ENCODE measurements at places on chromosomes 2 and 18. TPM values are rescaled to one million over a fixed set of nuclear protein-coding genes. Genes with fewer than 3 reads are reported as not detected.

GRCh38 chr2:200661477-200661876, 75.7 kb downstream of the AOX1 start:
- no peak for DNase-seq

The KCNIP3 gene
- total RNA-seq = 1.6 TPM

DNA sequence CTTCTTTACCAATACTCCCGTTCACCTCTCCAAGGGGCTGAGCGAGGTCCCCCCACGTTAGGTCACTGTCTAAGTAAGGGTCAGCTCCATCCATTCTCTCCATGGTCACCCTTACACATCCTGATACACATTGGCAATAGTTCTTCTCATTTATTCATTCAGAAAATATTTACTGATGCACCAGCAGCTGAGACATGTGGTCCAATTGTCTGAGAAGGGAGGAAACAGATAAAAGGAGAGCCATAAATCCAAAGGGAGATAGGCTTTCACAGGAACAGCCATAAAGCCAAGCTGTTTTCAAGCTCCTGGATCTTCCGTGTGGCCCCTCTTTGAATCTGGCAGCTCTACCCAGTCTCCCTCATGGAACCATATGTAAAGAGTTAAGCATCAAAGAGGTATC, 121.2 kb downstream of the TXNL1 start:
- DNase-seq = no peak

DNA sequence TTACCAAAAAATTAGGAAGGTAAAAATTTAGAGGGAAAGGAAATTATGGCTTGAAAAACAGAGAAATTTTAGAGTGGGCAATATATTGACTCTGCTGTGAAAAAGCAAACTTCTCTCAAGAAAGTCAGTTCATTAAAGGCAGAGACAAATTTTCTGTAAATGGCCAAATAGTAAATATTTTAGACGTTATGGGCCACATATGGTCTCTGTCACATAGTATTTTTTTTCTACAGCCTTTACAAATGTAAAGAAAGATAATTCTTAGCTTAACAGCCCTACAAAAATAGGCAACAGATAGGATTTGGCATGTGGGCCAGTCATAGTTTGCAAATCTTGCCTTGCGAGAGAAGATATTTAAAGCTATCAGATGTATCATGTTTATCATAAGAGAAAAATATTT, 1750.4 kb downstream of the SUCLG1 start:
- DNase-seq = no peak

GRCh38 chr2:42925742-42926433, 133.5 kb upstream of the HAAO start:
- DNase-seq = peak; percentile 93

- DNase-seq = no peak
Observed at GRCh38 chr2:24024996-24025663, 15.2 kb downstream of the MFSD2B start.

DNA sequence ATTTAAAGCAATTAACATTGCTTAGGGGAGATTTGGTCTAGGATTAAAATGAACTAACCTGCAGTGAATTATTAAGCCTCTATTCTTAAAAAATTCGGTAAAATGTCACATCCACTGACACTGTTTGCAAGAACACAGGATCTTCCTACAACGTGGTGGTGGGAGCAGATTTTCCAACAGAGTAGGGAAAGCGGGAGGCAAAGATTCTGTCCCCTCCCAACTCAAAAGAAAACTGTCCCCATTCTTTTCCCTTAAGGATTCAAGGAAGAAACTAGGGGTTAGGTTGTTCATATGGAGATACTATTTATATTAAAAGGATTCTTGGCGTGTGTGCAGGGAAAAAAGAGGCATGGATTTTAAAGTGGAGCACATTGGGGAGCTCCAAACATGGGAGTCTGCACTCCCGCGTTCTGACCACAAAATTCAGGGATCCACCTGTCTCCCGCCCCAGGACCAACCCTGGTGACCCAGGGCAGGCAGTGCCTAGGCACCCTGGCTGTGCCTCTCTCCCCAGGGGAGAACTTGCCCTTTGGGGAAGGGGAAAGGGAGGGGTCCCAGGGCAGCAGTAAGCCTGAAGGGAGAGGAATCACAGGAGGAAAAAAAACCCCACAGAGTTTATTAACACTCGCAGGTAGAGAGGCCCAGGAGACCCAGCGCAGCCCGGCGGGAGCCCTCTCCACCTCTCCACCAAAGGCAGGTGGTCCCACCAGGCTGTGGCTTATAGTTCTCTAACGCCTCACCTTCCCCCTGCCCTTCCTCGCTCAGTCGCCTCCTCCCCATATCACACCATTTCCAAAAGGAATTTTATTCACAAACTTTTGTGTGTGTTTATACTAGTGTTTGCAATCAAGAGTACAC, 2.3 kb downstream of the PTGR3 start:
- DNase-seq = no peak

GRCh38 chr2:157866202-157866601, 9.9 kb downstream of the ACVR1 start:
- DNase-seq = no peak

- no peak for DNase-seq
Observed at GRCh38 chr2:57602733-57603132, 443.9 kb upstream of the VRK2 start.

The TFCP2L1 gene
- 0.30 TPM for total RNA-seq

DNA sequence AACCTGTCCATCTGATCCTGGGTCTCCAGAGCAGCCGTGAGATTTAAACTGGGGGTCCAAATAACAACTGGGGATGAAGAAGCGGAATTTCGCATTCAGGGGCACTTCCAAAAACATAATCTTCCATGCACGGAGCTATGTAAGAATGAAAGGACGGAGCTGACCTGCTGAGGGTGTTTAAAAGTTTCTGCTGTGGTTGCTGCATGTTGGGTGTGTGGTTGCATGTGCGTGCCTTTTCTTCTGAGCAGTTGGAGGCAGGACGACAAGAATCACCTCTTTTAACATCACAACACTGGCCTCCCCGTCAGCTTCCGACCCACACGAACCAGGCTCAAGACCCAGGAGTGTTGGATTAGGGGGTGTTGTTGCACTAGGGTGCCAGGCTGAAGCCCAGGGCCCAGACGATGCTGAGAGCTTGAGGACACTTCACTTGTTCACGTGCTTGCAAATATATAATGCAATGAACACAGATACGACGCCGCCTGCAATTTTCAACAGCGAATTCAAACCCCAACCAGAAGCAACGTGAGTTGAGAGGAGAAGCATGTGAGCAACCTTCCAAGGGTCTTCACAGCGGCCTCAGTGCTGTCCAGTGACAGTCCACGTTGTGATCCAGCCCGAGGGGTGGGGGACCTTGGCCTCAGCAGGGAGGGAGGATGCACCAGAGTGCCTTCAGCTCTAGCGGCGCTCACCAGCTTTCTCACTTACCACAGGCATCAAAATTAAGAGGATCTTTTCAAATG, 76.0 kb upstream of the SALL3 start:
- peak; percentile 21 for DNase-seq

DNA sequence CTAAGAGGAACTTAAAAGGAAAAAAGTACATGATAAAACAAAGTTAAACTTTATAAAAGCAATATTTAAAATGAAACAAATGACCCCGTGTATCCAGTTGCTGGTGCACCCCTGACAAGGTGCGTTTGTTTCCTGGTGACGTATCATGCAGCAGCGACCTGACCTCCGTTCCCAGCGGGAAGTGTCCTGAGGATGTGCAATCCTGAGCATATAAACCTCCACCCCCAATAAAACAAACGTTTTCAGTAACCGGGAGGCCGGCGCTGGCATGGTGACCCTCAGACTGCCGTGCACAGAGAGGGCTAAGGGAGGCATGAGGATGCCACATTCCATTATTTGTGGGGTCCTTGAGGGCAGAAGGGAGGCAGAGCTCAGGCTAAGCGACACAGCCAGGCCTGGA, 14.8 kb downstream of the SLC66A2 start:
- peak; percentile 90 for DNase-seq

The PMAIP1 gene
- 0.28 TPM for total RNA-seq

The ATP6V1B1 gene
- not detected for total RNA-seq

- DNase-seq = no peak
Observed at GRCh38 chr2:155633887-155634570, 698.5 kb downstream of the NR4A2 start.

DNA sequence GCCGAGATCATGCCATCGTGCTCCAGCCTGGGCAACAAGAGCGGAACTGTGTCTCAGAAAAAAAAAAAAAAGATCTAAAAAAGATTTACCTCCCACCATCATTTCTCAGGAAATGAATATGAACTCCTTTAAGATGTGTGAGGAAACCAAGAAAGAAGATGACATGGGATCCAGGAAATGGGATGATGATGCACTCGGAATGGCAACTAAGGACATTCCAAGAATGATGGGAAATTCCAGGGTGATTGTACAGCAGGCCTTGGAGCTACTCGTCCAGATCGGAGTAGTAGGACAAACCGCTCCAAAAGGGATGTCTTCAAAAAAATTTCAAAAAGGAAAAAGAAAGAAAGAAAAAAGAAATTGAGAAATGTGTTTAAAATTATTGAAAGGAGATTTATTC, 84.9 kb upstream of the PMAIP1 start:
- no peak for DNase-seq

The GPD2 gene
- 3.2 TPM for total RNA-seq

The LRP2 gene
- total RNA-seq = 0.91 TPM

DNA sequence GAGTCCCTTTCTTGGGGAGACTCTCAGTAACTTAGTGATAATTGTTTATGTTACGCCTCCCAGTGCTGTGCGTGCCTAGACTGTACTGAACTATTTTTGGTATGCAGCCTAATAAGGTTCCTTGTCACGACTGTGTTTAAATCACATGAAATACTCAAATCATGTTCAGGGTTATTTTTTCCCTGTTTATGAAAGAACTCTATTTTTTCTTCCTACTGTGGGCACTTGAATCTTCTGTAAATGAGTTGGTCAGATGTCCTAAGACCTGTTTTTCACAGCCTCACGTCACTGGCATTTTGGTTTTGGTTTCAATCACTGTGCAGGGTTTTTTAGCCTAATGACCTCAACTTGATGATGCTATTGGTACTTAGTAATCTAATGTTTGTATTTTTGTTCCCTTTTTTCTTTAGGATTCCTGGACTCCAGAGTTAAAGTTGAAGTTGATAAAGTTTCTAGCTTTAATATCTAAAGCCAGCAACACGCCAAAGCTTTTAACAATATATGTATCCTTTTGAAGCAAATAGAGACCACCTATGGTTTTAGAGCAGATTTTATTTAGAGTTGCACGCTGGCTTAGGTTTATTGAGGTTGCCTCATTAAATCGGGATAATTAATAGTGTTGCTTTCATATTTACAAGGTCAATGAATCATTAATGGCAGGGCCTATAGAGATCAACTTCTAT, 24.0 kb downstream of the ARMC9 start:
- DNase-seq = no peak

GRCh38 chr2:173109253-173110188, 33.9 kb downstream of the MAP3K20 start:
- DNase-seq = no peak

The CHST10 gene
- 0.50 TPM for total RNA-seq

- no peak for DNase-seq
Observed at GRCh38 chr18:25517881-25518715, 166.1 kb upstream of the ZNF521 start.

GRCh38 chr2:233081232-233081730, 21.1 kb downstream of the INPP5D start:
- DNase-seq = peak; percentile 44

DNA sequence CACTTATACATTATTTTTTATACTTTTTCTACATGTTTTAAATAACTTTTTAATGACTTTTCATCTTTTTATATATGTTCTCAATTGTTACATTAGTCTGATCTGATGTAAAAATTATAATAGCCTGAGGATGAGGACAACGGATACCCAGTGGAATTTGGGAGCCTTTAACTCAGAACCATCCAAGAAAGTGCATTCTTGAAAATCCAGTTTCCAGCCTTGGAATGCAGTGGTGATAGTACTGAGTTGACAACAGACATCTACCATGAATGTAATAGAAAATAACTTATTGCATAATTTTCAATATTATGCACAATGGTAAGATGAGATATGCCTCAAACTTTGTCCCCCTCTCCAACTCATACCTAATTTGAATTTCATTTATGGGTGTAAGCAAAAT, 120.7 kb upstream of the ZC3H15 start:
- DNase-seq = no peak

GRCh38 chr18:78422336-78422735, 557.3 kb upstream of the SALL3 start:
- DNase-seq = no peak

The KIAA1328 gene
- total RNA-seq = 1.9 TPM

The PFN4 gene
- 0.45 TPM for total RNA-seq

- no peak for DNase-seq
Observed at GRCh38 chr18:55034742-55035141, 75.5 kb upstream of the CCDC68 start.

GRCh38 chr2:196566961-196567666, 72.4 kb upstream of the CCDC150 start:
- no peak for DNase-seq

The DSC3 gene
- 0.03 TPM for total RNA-seq

The RDH14 gene
- 12.5 TPM for total RNA-seq

DNA sequence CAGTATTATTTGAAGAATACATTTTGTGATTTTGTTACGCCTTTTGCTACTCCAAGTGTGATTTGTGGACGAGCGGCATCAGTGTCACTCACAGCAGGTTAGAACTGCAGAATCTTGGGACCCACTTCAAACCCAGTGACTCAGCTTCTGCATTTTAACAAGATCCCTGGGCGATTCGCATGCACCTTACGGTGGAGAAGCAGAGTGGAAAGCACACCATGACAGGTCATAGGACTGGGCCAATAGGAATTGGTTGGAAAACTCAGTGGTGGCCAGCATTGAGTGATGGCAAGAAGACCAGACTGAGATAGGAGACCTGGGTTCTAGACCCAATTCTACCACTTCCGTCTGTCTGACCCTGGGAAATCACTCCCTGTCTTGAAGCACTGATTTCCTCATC, 26.3 kb downstream of the CTLA4 start:
- DNase-seq = no peak

DNA sequence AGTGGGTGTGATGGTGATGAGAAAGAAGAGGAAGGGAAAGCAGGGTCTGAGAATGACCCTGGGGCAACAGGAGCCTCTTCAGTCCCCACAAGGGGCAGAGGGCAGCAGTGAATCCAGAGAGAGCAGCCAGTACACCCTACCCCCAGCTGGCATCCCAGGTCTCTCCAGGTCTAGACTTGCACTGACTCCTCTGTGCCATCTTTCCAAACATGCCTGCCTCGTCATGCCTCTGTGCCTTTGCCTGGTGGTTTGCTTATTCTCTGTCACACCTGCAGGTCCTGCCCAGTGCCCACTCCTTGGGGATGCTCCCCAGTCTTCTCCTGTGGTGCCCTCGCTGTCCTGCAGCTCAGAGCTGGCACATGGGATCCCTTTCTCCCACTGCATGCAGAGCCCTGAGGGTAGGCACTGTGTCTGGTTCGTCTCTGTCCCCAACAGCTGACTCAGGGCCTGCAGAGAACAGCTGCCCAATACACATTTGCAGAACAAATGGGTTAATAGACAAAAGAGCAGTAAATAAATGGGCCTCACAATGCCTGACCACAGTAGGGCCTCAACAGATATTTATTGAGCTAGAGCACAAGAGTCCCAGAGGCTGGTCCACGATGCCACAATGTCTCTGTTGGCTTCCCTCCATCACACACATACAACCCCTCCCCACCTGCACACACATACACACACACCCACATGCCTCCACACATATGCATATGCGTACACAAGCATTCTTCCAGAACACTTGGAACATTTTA, 89.8 kb downstream of the HS1BP3 start:
- no peak for DNase-seq
